Frontal cortex (tissue), 4 donors: ENCODE measurements at places on chromosomes 3 and 15. TPM values are rescaled to one million over a fixed set of nuclear protein-coding genes. Genes with fewer than 3 reads are reported as not detected.

Gene IL16
- 0.82 TPM for total RNA-seq

Gene CLDN1
- 4.1 TPM for total RNA-seq

Gene CYB561D2
- 11.0 TPM for total RNA-seq

Gene SST
- total RNA-seq: 28.5 TPM

Gene P2RY12
- total RNA-seq: 17.5 TPM

Gene ABI3BP
- total RNA-seq: 1.2 TPM

Gene RTP3
- not detected for total RNA-seq

Gene RLBP1
- total RNA-seq: 3.3 TPM

Gene C2CD4A
- total RNA-seq: under 0.01 TPM
